Femur (tissue), 1 donor: ENCODE measurements at places on chromosomes 3 and 15.

DNA sequence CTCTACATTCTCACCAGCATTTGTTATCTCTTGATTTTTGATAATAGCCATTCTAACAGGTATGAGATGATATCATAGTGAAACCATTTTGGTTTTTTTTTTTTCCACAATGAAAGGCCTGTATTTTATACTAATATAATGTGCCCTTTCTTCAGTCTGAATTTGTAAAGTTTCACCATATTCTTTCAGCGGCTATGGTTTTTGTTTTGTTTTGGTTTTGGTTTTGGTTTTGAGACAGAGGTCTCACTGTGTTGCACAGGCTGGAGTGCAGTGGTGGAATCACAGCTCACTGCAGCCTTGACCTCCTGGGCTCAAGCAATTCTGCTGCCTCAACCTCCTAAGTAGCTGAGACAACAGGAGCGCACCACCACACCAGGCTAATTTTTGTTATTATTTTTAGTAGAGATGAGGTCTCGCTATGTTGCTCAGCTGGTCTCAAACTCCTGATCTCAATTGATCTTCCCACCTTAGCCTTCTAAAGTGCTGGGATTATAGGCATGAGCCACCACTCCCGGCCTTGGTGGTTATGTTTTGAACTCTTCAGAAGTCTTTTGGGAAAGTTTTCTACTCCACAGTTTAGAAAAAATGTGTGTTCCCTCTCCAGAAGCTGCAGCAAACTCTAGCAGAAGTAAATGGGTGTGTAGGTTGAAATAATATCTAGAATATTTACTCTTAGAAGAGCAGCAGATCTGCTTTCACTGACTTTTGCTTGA is 110.2 kb upstream of the UMPS start:
- no peak for DNase-seq

DNA sequence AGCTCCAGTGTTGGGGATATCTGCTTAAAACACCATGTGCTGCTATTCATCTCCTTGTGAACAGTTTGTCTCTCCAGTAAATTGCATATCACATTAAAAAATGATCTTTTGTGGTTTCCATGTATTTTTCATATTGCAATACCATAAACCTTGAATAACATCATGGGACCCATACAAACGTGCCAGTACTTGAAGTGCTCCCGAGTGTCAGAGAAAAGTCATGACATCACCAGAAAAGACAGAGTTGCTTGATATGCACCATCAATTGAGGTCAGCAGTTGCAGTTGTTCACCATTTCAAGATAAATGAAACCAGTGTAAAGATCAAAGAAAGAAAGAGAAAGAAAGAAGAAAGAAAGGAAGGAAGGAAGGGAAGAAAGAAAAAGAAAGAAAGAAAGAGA is 278.6 kb downstream of the ZNF621 start:
- no peak for DNase-seq

- no peak for DNase-seq
Observed at GRCh38 chr3:186105543-186105942, 3.3 kb downstream of the ETV5 start.

GRCh38 chr3:73499787-73500186 is 125.0 kb downstream of the PDZRN3 start:
- DNase-seq = no peak

DNA sequence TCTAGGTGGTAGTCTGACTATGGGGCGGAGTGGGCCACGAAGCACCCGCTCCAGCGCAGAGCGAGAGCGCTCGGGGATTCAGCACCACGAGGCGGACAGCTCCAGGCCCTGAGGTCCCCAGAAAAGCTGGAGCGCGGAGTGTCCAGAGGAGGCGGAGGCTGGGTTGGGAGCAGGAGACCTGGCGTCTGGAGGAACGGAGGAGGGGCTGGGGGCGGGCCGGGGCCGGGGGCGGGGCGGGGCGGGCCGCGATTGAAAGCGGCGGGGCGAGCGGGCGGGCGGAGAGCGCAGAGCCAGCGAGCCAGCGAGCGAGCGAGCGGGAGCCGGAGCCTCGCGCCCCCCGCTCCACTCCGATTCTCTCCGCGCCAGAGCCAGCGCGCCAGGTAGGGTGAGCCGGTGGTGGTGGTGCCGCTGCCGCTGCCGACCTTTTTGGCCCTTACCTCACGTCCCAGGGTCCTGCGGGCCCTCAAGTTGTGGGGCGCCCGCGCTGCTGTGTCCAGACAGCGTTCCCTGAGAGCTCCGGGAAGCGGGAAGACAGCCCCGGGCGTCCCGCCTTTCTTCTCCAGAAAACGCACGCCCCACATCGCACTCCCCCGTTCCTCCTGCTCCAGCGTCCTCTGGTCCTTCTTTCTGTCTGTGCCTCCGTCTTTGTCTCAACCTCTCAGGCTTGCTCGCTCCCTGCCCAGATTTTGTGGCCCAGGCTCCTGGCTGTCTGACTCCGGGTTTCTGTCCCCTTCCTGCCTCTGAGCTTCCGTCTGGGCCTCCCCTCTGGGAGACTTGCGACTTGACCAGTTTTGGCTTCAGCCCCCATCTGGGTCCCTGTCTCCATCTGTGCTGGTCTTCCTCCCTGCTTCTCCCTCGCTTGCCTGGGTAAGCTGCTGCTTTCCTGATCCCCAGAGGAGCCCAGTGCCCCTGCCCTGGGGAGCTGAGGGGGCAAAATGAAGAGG is at the start of gene GRM2:
TSS of gene GRM2 (plus strand) at position 281 of the 944 bp plus-strand sequence. CDS start 1,916 bp downstream, outside the sequence.
- peak; percentile 93 for DNase-seq

DNA sequence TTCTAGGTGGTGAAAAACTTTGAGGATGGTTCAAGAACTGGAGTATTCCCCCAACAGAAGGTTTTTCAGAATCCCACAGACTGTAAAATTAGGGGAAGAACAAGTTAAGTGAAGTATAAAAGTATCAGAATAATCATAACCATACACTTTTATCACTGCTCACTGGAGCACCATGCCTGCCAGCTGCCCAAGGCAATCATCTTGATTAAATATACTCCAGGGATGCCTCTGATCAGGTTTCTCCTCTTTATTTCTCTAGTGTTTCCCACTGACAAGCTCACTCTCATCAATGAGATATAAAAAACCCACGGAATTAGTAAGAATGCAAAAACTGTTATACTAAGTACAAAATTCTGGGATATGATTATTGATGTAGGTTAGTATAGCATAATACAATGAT is 108.0 kb downstream of the STAG1 start:
- no peak for DNase-seq

GRCh38 chr3:59980576-59980975 is 930.8 kb upstream of the CFAP20DC start:
- DNase-seq = no peak

DNA sequence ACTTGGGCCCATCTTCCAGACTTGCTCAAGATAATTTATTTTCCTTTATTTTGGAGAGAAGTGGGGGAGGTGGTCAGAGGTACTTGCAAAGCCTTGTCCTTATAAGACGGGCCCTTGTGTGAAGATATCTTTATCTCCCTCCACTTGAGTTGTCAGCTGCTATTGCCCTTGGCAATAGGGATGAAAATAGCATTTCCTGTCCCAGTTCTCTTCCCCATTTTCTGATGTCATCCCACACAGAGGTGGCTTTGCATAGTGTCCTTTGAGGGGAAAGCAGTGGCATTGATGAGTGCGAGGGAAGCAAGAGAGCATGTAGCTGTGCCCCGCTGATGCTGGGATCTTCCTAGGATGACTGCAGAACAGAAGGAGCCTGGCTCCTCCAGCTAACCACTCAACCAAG is 41.9 kb upstream of the TUBGCP5 start:
- DNase-seq = no peak

DNA sequence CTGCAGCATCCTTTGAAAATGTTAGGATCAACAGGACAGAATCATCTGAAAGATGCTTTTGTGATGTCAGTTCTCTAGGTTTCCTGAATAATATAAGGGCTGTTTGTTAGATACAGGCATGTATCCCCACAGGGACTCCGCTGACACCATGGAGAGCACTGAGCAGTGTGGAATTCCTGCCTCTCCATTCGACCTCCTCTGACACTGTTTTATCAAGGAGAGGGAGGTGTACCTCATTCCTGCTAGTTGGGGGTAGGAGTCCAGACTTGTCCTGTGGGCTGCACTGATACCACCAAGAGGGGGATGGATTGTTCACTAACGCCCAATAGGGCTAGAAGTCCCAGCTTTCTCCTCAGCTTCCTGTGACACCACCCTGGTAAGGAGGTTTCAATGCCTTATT is 46.6 kb downstream of the LARS2 start:
- no peak for DNase-seq

DNA sequence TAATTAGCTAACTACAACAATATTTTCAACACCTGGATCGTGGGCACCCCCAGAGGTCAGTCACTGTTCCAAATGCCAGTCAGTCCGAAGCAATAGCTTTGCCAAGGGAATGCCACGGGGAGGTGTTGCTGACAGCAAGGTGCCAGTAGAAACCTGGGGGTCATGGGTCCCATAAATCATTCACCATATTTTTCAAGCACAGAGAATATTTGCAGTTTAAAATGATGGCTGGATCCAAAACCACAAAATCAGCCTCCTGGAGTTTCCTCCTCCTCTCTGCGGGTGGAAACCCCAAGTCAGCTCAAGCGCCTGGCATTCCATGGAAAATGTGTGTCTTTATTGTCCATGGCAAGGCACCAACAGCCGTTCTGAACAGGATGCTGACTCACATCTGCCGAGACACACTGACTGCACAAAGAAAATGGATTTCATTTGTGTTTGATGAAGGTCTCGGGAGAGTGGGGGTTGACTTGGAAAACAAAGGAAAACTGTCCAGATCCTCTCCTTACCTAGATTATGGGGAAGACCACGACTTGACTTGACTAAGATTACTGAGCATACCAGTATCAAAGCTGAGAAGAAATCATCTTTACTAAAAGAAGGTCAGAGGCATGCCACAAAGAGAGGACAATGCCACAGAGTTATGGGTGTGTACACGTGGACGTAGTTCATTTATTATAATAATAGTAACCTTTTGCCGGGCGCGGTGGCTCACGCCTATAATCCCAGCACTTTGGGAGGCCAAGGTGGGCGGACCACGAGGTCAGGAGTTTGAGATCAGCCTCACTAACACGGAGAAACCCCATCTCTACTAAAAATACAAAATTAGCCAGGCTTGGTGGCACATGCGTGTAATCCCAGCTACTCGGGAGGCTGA is 26.4 kb downstream of the ANXA2 start:
- DNase-seq = peak; percentile 94

- DNase-seq = peak; percentile 76
Observed at GRCh38 chr3:56923526-56924224, 121.9 kb upstream of the ARHGEF3 start.

- no peak for DNase-seq
Observed at GRCh38 chr15:85168642-85169173, 187.1 kb downstream of the PDE8A start.

DNA sequence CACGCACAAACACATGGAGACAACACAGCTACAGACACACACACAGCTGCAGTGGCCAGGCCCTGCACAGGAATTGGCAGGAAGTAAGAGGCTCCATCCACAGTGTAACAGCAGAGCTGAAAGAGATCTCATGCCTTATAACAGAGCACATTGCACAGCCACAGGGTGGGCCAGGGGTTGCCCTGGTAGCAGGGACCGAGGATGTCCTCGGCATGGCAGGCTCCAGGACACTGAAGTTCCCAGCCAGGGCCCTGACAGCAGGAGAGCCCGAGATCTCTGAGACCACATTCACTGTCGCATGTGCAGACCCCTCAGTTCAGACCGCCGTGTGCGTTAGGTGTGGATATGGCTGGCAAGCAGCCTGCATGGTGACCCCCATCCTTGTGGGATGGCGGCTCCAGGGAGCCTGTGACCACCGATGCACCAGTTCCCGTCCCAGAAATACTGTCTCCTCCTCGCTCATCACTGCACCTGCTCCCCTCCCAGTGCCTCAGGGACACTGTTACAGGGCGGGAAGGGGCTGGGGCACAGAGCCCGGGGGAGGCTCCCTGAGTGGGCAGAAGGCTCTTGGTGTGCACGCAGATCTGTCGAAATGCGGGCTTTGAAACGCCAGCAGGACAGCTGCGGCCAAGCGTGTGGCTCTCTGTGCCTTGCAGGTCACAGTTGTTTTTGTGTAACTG is 1.5 kb upstream of the OCA2 start:
- DNase-seq = no peak

GRCh38 chr3:113559009-113559408 is 26.7 kb downstream of the SIDT1 start:
- no peak for DNase-seq

GRCh38 chr15:90191794-90192509 is 9.2 kb upstream of the SEMA4B start:
- peak; percentile 80 for DNase-seq

DNA sequence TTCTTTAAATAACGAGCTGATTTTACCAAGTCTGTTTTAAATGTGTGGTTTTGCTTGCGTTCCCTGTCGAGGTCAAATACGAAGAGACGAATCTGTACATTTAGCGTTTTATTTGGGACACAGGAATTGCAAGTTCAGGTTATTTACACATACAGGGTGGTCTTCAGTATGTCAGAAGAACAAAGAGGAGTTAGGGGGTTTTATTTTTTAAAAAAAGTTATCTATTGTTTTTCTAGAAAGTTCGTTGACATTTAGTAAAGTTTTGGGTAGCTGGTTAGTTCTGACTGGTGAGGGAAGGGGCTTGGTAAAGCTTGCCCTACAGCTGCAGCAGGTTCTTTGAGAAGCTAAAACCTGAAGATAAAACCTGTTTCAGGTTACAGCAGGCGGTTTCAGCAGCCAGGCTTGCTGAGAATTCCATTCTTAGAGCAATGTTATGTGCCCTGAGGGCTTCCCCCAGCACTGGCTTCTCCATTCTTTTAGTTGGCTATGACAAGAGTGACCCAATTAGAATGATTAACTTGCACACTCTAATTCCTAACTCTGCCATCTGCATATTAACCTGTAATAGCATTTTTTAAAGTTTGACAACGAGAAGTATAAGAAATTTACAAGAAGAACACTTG is 815 bp upstream of the ZNF280D start:
- no peak for DNase-seq

- DNase-seq = no peak
Observed at GRCh38 chr3:98525494-98525893, 2.8 kb upstream of the CLDND1 start.

DNA sequence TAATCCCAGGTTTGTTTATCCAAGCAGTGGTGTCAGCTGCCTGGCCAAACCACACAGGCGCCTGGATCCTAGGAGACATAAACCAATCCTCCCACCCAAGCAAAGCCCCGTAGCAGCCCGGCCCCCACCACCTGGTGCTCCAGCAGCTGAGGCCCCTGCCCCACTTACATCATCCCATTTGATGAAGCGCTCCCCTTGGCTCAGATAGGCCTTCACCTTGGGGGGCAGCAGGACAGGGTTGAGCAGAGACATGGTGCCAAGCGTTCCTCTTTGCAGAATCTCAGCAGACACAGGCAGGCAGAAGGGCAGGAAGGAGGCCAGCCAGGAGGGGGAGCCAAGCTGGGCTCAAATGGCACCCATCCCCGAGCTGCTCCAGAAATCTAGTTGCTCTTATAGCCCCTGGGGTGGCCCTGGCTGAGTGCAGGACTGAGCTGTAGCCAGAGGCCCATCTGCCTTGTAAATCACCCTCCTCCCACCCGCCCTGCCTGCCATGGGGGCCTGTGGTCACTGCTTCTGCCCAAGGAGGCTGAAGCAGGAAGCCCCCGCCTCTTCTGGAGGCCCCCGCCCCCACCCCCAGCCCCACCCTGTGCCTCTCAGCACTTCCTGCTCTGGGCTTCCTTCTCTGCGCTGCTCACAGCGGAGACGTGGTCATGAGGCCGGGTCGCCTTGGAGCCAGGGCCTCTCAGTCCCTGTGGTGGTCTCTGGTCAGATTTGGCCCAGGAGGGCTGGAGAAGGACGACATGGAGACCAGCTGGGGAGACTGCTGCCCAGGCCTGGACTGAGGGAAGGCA is at the start of gene PLCB2:
TSS of gene PLCB2 (minus strand) at position 515 of the 791 bp plus-strand sequence. CDS start at position 252, 263 bp downstream.
- peak; percentile 72 for DNase-seq

- no peak for DNase-seq
Observed at GRCh38 chr3:55813268-55814097, 326.4 kb upstream of the WNT5A start.
